ENCODE measurements at places on chromosomes 6 and 20.

DNA sequence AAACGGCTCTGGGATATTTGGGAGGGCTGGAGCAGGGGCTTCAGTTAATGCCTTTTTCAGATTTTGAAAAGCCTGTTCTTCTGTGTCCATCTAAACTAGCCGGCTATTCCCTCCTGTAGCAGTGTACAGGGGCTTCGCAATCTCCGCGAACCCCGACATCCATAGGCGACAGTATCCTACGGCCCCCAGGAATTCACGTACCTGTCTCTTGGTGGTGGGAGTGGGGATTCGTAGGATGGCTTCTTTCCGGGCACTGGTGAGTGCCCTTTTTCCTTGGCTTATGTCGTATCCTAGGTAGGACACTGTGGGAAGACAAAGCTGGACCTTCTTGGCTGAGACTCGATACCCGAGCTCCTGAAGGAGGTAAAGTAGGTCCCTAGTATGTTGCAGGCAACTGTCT lies 153.1 kb downstream of the TRIM27 start:
- DNase-seq, result no peak

GRCh38 chr20:54985091-54985490 lies 509.7 kb downstream of the DOK5 start:
- no peak for DNase-seq

GRCh38 chr6:41487860-41488432 lies 58.2 kb upstream of the FOXP4 start:
- DNase-seq, result no peak

- DNase-seq, result no peak
Observed at GRCh38 chr6:164756723-164757122, 552.7 kb downstream of the C6orf118 start.

DNA sequence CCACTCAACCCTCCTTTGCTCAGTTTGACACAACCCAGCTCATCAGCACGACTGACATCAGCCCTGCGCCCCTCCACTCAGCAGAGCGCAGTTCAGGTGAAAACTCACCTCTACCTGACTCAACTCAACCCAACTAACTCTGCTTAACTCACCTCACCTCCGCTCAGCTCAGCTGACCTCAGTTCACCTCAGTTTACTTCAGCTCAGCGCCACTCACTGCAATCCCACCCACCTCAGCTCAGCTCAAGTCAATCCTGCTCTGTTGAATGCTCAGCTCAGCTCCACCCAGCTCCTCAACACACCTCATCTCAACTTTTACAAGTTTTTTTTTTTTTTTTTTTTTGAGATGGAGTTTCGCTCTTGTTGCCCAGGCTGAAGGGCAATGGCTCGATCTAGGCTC lies 39.6 kb downstream of the CEBPB start:
- DNase-seq, result no peak

GRCh38 chr20:5689463-5689862 lies 60.7 kb upstream of the SHLD1 start:
- DNase-seq, result no peak

DNA sequence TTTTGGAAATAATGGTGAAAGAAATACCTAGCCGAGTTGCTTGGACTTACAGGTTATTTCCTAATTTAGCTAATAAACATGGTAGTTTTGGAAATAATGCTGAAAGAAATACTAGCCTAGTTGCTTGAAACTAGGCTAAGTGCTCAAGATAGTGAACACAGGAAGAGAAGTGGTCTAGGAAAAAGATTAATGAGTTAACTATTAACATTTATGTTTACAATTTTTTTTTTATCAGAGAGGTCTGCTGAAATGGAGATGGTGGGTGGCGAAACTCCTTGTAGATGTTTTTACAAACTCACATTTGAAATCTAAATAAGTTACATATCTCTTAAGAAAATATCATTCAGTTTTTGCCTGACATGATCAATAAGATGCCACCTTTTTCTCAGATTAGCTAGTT lies 39.2 kb downstream of the MAPK14 start:
- no peak for DNase-seq

DNA sequence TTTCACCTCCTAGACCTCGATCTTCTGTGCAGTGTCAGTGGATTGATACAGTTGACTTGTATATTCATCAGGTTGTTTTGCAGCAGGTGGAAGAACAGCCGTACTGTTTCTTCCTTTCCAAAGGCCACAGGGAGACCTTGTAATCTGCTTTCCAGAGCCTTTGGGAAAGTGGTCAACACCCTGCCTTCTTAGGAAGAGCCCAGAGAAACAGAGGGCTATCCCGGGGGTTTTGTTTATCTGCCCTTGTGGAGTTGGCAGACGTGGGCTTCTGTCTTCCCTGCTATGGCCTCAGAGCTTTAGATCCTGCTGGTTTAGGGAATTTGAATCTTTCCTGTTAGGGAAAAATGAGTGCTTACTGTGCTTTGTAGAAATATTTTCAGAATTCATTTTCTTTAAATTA lies 19.6 kb downstream of the STX16 start:
- DNase-seq, result no peak

DNA sequence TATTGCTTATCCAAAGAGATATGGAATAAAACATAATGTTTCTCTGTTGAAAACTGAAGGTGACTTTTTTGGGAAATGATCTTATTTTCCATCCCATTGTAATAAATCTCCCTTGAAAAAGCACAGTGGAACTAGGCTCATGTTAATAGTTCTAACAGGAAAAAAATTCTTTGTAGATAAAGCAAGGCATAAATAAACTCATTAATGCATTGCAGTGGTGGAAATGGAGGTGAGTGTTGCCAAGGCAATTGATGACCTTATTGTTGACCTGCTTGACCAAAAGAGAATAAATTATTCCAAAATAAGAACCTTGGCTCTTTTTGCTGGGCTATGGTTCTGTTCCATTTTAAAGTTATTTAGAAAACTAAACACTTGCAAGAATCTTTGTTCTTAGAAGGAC lies 55.2 kb downstream of the TRMT11 start:
- DNase-seq, result no peak

DNA sequence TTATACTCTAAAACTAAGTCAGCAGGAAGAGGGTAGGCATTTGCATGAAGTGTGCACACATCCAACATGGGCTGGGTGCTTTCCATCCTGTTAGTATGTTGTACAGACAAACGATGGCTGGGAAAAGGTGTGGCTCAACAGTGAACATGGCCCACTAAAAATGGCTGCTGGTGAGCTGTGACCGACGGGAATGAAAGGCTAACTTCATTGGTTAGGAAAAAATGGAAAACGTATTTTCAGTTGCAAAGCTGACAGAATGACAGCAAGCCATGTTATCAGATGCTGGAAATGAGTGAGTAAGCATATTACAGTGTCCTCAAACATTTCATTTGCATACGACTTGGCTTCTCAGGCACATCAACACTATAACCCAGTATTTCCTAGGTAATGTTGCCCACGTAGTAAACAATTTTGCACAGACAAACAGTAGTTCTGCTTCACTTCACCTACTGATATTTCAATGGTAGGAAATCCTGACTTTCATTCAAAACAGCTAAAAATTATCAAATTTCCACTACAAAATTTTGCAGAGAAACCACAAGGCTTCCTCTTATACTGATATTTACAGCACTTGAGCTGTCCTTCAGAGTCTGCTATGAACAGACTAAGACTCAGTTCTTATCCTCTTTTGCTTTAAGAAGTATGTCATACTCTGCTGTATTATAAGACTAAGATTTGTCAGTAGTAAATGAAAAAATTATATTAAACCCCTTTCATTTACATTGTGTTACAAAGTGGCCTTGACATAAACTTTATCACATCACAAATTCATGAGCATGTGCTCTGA lies 98.9 kb downstream of the IRF4 start:
- DNase-seq, result no peak

DNA sequence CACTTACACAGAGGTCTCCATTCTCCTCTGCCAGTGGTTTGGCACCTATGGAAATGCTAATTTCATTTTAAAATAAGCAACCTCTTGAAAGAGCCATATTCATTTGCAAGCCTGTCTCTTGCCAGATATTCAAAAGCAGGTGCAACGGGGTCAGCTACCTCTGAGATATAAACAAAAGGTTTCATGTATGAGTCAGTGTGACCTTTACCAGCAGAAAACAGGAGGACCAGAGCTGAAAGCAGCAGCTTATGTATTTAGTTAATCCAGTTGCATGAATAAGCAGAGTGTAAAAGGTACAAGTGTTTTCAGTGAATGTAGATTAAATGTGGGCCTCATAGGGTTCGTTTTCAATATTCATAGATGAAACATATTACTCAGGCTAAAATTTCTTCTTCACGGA lies 56.0 kb downstream of the TENT5A start:
- no peak for DNase-seq

DNA sequence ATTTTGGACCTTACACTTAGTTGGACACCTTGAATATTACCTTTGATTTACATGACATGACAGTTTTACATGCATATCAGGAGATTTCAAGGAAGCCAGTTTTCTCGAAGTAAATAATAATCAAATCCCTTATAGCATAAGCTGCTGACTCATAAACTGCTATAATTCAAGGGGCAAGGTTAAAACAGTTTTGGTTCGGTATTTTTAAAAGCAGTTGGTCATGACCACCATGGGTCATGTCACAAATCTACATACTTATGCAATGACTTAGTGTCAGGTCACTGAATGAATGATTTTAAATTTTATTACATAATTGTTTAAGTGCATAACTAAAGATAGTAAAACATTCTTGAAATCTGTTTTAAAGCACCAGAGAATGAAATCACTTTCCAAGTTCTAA lies 158.0 kb downstream of the DST start:
- no peak for DNase-seq

DNA sequence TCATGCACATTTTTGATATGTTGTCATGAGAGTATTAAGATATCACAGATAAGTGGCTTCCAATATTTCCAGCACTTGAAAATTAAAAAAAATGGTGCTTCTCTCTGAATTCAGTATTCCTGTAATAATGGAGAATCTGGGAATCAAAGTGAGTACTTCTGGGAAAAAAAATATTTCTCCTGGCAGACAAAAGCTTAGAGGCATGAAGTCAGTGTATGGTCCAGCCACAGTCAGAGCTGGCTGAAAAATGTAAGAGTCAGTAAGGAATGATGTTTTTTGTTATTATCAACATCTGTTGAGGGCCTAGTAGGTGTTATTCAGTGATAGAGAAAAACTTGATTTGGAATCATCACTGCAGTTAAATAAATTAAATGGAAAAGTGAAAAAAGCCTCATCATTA lies 3.2 kb upstream of the RFPL4B start:
- DNase-seq, result no peak

- DNase-seq, result no peak
Observed at GRCh38 chr6:52389626-52390360, 27.8 kb downstream of the PAQR8 start.

- DNase-seq, result no peak
Observed at GRCh38 chr6:111230351-111231089, 143.2 kb downstream of the SLC16A10 start.

- no peak for DNase-seq
Observed at GRCh38 chr20:54843865-54844264, 368.5 kb downstream of the DOK5 start.

DNA sequence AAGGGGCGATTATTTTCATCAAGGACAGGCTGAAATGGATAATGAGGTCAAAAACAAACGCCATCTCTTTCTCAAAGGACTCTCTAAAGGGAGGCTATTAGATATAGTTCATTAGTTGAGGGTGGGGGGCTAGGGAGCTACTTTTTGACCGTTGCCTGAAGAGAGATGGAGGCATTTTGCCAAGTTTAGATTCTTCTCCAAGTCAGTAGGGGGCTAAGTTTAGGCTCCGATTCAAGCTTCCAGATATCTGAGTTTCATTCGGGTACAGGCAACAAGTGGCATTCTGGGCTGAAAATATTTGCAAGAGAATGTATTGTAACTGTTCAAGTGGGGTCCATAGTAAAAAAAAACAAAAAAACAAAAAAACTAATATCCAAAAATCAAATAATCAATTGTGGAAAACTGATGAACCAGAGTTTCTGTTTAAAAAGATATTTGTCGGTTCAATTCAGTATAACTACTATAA lies 43.4 kb upstream of the PIM1 start:
- no peak for DNase-seq

GRCh38 chr6:149043476-149044130 lies 273.9 kb upstream of the TAB2 start:
- DNase-seq, result no peak
